Stimulated activated CD8-positive, alpha-beta memory T cell treated with anti-CD3 and anti-CD28 coated beads, Interleukin-7, amount 100 ng/mL, for 4 hours (primary cell): ENCODE measurements at places on chromosomes 12 and 14.

DNA sequence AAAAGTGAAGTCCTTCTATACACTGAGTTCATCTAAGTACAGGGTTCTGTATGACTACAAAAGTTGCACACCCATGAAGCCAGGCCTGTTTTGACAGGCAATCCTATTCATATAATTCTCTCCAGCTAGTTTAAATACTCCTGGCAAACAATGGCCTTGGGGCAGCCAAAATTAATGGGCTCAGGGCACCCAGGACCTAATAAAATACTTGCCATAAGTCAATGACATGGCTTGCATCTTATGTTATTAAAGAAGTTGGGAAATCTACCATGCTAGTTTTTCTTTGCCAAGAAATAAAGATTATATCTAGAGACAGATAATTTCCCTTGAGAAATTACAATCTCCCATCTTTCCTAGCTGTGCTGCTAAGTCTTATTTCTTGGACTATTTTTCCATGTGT lies 11.1 kb upstream of the TMTC1 start:
- DNase-seq, result no peak

- no peak for DNase-seq
Observed at GRCh38 chr12:112430929-112431328, 12.2 kb downstream of the PTPN11 start.

DNA sequence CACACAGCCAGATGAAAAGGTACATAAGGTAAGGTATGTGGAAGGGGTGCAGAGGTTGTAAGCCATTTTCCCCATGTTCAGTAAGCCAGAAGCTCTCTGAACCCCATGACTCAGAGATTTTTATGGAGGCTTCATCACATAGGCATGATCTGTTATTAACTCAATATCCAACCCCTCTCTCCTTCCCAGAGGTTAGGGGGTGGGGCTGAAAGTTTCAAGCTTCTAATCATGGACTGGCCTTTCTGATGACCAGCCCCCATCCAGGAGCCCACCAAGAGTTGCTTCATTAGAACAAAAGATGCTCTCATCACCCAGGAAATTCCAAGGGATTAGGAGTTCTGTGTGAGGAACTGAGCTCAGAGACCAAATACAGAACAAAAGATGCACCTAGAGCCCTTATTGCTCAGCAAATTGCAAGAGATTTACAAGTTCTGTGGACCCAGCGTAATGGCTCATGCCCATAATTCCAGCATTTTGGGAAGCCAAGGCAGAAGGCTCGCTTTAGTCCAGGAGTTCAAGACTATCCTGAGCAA lies 103.2 kb upstream of the DAAM1 start:
- DNase-seq, result no peak

- DNase-seq, result no peak
Observed at GRCh38 chr14:72891666-72892102, 2.2 kb downstream of the DPF3 start.

- DNase-seq, result no peak
Observed at GRCh38 chr14:83870546-83871270, 1659.2 kb upstream of the FLRT2 start.

GRCh38 chr12:92574911-92575570 lies 127.7 kb upstream of the PLEKHG7 start:
- DNase-seq, result no peak

DNA sequence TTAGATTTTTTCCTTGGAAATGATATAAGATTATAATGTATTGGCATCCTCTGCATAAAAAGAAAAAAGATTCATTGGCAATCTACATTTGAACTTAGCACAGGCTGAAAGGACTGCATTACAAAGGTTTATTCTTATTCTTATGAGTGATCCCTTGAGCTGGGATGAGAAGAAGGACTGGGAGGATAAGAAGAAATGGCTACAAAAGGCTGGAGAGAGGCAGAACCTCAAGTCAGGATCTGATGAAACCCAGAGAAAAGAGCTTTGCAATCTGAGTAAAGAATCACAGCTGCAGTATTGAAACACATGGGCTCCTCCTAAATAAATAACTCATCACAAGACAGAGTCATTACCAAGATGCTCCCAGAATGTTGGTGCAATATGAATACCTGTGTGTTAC lies 1635.4 kb upstream of the FLRT2 start:
- DNase-seq, result no peak

- no peak for DNase-seq
Observed at GRCh38 chr12:123595729-123596128, 6.2 kb upstream of the DDX55 start.

- DNase-seq, result no peak
Observed at GRCh38 chr12:132461526-132461925, 28.4 kb upstream of the FBRSL1 start.

- no peak for DNase-seq
Observed at GRCh38 chr12:91059211-91059610, 1.4 kb upstream of the KERA start.

- no peak for DNase-seq
Observed at GRCh38 chr14:68684466-68685418, 108.1 kb downstream of the ZFP36L1 start.

- DNase-seq, result no peak
Observed at GRCh38 chr12:95653771-95654546, 102.7 kb upstream of the USP44 start.

DNA sequence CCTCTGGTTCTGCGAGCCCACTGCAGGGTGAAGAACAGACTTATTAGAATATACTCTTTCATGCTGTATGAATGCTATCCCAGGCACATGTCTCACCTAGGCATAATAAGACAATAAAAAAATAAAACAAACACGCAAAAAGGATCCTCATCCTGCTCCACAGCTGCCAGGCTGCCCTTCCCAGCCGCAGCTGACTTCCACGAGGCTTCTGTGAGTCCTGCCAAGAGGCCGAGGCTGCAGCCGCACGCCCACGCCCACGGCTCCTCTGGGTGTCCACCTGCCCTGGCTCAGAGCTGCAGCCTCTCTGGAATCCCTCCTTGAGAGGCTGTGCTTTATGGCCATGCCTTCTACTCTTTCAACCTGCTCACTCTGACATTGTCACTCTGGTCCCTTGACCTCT lies 6.9 kb downstream of the SMIM41 start:
- no peak for DNase-seq

GRCh38 chr14:96735526-96735925 lies 61.7 kb upstream of the VRK1 start:
- no peak for DNase-seq

- DNase-seq, result no peak
Observed at GRCh38 chr14:31945701-31946100, 131.4 kb upstream of the ARHGAP5 start.

GRCh38 chr14:85313560-85314207 lies 216.3 kb upstream of the FLRT2 start:
- DNase-seq, result no peak

DNA sequence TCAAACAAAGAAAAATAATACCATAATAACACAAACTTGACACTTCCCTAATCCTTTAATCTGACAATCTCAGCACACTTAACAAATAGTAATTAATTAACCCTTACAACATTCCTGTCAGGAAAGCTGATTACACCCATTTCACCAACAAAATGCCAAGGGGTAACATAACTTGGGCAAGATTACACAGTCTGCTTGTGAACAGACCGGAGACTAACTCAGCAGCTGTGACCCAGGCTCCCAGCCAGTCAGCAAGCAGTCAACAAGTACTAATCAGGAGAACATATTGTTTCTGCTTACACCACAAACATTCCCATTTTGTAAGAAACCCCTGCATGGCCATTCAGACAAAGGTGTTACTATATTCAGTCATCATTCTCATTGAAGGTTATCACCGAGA lies 592.5 kb upstream of the FLRT2 start:
- DNase-seq, result no peak

DNA sequence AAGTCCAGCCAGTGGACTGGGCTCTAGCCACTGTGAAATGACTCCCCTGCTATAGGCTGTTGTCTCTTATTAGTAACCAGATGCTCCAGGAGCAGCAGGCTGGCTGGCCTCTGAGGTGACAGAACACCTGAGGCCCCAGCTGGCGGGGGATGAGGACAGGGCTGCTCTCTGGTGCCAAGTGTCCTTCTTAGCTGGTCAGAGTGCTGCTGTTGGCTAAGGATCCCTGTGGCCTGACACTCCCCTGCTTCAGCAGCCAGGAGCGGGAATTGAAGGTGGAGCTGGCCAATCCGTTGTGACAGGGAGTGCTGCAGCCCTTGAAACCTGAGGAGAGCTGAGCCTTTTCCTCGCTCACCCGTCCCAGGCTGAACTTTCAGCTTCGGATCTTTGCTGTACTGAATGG lies 30.7 kb downstream of the TMEM229B start:
- no peak for DNase-seq

DNA sequence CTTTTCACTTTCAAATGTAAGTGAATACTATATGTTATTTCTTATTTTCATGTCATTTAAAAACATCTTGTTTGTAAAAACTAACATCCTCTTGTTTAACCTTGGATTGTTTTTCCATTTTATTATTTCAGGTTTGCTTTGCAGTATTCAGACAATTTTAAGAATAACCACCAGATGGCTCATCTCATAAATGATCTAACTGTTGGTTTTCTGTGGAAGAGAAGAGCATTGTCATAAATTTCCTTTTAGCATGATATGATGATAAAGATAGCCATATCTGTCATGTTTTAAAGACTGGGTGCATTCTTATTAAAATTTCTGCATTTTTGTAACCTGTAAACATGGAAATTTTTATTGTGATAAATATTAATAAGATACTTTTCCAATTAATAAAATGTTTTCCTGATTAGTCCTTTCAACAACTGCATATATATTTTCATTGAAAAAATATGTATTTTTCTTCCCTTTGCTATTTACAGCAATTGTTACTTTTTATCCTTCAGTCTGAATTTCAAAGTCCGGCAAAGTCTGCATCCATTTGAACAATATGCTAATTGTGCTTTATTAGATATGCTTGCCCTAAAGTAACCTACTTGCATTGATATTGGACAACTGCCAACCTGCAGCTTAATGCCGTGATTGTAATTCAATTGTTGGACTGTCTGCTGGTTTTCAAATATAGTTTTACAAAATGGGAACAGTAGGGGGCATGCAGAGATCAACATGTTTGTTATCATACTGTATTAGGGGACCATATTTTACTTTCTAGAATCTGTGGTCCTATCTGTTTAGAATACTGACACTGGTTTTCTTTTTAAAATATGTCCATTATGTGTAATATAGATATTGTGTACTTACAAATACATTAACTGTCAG lies 163.4 kb downstream of the GARIN6 start:
- no peak for DNase-seq

- no peak for DNase-seq
Observed at GRCh38 chr14:33063521-33063920, 124.8 kb downstream of the NPAS3 start.
